ENCODE measurements at places on chromosomes 13 and 19.

DNA sequence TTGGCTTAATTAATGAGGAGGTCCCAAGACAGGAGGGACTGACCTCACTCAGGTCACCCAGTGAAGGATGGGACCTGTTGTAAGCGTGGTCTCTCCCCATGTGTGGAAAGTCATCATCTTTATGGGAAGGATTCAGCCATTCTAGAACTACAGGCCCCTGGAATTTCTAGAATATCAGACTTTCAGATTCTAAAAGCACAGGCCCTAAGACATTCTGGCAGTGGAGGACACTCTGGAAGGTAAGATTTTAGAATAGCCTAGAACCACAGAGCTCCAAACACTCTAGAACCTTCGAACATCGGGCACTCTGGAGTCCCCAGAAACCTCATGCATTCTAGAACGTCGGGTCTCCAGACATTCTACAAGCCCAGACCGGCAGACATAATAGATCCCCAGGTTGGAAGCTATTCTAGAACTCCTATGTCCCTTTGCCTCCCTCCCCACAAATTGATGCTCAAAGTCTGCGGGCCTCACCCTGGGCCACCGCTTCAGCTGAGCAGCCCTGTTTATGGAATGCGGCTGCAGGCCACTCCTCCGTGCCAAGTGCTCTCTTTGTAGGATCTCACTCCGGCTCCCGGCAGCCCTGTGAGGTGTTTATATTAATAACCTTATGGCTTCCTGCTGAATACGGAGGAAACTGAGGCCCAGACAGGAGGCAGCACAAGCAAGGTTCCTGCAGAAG is 1.9 kb upstream of the KLK15 start:
- no peak for DNase-seq

- DNase-seq: no peak
Observed at GRCh38 chr13:76892488-76892887, 6.3 kb upstream of the KCTD12 start.

GRCh38 chr13:54029720-54030119 is 1001.1 kb downstream of the OLFM4 start:
- no peak for DNase-seq

DNA sequence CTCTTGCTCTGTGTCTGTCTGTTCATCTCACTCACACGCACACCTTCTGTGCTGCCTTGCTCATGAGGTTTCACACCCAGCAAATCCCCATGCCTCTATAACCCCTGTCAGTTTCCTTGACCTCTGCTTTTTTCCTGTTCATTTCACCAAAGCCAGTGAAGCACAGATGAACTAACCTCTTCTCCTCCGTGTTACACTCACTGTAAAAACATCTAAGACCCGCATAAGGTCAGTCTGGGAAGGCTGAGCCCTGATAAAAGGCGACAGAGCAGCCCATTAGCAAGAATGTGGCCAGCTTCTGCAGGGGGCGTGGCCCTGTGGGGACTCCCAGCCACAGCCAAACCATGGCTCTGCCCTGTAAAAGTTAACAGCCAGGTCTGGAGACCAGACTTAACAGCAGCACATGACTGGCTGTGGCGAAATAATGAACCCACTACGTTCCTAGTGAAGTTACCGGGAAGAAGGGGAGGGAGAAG is 42.8 kb upstream of the NPAS1 start:
- DNase-seq: no peak

GRCh38 chr19:15212711-15213110 is 11.9 kb upstream of the NOTCH3 start:
- no peak for DNase-seq

- DNase-seq: no peak
Observed at GRCh38 chr19:19335408-19336158, 15.0 kb downstream of the MAU2 start.

DNA sequence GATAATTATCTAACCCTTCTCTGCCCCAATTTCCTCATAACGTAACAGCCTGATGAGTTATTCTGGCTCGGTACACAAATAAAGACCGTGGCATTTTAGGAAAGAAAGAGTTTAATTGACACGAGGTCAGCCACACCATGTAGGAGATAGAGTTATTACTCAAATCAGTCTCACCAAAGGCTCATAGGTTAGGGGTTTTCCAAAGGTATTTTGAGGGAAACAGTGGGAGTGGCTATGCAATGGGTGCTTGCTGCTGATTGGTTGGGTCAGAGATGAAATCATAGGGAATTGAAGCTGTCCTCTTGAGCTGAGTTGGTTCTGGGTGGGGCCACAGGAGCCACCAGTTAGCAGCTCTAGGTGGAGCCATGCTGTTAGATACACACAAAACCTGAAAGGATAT is 137.5 kb downstream of the FREM2 start:
- no peak for DNase-seq

- no peak for DNase-seq
Observed at GRCh38 chr13:98823442-98823841, 71.0 kb upstream of the SLC15A1 start.

DNA sequence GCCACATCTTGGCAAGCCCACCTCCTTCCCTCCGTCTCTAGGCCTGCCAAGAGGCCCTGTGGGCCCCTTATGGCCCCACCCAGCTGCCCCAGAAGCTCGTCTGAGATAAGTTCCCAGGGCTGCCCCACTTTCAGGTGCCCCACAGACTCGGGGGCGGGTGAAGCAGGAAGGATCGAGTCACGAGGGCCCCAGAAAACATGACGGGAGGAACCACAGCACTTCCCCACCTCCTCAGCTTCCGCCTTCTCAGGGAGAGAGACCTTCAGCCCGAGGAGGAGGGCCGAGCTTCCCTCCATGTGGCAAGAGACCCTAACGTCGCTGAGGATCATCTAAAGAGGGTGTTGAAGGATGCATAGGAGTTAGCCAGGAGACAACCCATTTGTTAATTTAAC is 4.5 kb upstream of the IL12RB1 start:
- DNase-seq: peak; percentile 81

DNA sequence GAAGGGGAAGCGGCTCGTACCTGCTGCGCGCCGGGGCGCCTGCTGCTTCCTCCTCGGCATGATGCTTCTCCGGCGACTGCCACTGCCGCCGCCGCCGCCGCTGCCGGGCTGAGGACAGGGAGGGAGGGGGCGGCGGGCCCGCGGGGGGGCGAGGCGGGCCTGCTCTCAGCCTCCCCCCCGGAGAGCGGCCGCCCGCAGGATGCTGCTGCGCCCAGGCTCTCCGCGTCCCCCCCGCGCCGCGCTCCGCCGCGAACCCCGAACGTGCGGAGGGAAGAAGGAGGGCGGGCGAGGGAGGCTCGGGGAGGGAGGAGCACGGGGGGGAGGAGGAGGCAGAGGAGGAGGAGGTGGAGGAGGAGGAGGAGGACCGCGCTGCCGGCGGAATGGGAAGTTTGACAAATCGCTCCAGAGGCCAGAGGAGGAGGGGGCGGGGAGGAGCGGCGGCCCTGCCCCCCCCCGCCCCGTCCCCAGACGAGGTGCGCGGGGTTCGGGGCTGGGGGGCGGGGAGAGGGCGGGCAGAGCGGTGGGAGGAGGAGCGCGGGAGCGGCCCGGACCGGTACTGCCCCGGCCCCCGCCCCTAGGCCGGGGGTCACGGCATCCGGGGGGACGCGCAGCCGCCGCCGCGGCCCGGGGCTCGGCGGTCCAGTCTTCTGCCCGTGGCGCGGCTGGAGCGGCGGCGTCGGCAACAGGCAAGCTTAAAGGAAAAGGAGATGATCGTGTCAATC is at the start of gene TSHZ3:
TSS of gene TSHZ3 (minus strand) at position 277 of the 722 bp plus-strand sequence. CDS start at position 60, 217 bp downstream.
- peak; percentile 62 for DNase-seq

DNA sequence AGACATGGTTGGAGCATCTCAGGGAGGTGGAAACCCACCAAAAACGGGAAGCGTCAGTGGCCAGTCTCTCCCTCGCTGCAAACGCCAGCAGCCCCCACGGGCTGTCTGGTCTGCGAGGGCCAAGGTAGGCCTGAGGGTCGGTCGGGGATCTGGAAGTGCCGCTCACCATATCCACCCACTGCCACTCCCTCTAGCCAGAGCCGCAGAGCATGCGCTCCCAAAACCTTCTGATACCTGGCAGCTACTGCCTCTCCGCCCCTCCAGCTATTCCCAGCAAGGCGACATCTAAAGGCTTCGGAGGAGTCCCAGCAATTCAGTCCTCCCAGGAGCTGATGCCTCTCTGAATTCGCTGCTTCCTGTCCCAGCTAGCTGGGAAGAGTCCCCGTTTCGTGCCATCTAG is 4.4 kb upstream of the FKRP start:
- no peak for DNase-seq

DNA sequence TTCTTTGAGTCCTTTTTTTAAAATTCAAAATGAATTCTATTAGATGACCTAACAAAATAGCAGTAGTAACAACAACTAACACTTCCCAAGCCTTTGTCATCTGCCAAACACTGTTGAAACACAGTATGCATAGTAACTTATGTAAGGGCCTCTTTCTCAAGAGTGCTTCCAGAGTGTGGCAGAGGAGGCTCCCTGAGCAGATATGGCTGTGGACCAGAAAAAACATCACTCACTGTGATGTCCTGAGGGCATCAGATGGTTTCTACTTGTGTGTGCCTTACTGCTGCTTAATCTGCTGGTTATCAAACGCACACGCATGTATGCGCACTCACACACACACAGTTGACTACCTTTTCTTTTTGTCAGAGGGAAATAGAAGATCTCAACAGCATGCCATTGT is 110.8 kb downstream of the DLEU7 start:
- DNase-seq: no peak

DNA sequence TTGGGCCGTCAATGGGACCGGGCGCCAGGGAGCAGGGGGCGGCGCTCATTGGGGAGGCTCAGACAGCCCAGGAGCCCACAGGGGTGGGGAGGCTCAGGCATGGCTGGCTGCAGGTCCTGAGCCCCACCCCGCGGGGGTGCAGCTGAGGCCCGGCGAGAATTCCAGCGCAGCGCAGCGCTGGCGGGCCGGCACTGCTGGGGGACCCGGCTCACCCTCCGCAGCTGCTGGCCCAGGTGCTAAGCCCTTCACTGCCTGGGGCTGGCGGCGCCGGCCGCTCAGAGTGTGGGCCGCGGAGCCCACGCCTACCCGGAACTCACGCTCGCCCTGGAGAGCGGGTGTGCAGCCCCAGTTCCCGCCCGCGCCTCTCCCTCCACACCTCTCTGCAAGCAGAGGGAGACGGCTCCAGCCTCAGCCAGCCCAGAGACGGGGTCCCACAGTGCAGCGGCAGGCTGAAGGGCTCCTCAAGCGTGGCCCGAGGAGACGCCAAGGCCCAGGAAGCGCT is 1227.4 kb downstream of the PCDH17 start:
- no peak for DNase-seq

GRCh38 chr19:12205296-12205695 is 42.4 kb downstream of the ZNF136 start:
- DNase-seq: no peak

- DNase-seq: no peak
Observed at GRCh38 chr19:44792281-44792680, 14.6 kb downstream of the CBLC start.

- DNase-seq: peak; percentile 38
Observed at GRCh38 chr13:47932950-47933923, 67.8 kb downstream of the SUCLA2 start.

- DNase-seq: no peak
Observed at GRCh38 chr19:39139971-39140453, 14.4 kb downstream of the PAK4 start.

DNA sequence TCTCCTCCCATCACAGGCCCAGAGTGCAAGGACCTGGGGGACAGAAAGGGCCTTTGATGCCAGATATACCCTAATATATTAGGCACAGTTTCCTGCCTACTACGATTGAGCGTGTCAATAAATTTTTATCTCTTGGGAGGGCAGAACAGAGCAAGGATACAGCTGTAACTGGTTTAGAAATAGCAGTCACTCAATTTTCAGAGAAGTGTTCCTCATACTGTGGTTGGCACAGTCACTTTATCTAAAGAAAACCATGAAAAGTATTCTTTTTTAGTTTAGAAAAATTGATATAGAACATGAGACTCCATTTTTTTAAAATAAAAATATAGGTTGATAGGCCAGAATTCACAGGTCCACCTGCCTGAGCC is 460 bp upstream of the ZNF155 start:
- DNase-seq: no peak

GRCh38 chr19:15828121-15828610 is 12.7 kb upstream of the OR10H1 start:
- peak; percentile 7 for DNase-seq

DNA sequence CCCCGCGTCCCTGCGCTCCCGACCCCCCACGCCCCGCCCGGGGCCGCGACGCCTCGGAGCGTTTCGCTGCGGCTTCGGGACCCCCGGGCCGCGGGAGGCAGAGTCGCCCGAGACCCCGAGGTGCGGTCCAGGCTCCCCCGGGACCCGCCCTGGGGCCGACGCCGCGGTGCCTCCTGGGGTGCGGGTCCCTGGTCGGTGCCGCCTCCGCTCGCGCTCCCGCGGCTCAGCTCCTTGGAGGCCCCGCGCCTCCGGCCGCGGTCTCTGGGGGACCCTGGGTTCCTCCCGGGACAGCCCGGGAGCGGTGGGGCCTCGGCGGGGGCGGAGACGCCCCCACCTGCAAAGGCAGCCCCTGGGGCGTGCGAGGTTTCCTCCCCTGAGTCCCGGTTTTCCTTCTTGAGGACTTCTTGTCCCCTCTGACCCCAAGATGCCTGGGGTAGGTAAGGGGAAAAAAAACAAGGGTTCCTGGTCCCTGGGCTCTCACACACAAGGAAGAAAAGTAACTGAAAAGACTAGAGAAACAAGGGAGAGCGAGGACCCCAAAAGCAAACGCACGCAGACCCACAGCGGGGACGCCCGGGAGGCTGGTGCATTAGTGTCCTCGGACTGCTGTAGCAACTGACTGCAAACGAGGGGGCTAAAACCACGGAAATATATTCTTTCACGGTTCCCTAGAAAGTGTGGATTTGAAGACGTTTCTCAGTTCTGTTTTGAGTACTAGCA is 740 bp downstream of the ZNF555 start:
- DNase-seq: no peak

DNA sequence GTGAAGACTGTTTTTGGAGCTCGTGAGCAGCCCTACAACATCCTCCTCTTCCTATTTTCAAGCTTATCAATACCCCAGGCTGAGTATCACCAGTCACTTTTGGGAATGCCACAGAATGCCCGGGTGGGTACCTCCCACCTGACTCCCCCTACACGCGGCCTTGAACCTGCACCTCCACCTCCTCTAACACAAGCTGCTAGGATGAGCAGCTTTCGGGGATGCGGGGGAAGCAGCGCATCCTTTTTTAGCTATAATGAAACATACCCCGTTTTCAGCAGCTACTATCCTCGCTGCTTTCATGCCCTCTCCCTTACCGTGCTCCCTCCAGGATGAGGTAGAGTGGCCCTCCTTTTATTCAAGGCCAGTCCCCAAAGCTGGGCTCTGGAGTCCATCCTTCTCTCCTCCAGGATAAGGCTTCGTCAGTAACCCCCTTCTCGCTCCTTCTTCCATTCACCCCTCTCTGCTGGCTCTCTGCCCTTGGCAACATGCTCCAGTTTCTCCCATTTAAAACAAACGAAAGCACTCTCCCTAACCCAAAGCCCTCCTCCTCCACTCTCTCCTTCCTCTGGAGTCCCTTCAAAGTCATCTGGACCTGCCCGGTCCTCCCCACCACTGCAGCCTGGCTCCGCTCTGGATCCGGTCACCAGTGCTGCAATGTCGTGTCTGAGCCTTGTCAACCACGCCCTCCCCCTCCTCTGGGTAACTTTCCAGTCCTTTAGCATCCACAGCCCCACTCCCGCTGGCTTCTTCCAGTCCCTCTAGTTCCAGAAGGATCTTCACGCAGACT is 55.3 kb downstream of the STK24 start:
- no peak for DNase-seq
